ENCODE measurements at places on chromosomes 13 and 19.

GRCh38 chr13:38902551-38902950 lies 88.1 kb downstream of the STOML3 start:
- DNase-seq = no peak

- no peak for DNase-seq
These were observed 13.8 kb downstream of the PAK4 start for GRCh38 chr19:39139305-39139874.

- no peak for DNase-seq
These were observed 277.6 kb downstream of the SLITRK6 start for GRCh38 chr13:85521657-85522056.

- DNase-seq = no peak
These were observed 25.9 kb downstream of the EFNA2 start for GRCh38 chr19:1311543-1312091.

- no peak for DNase-seq
These were observed 198.3 kb downstream of the USP12 start for GRCh38 chr13:26973295-26973694.

DNA sequence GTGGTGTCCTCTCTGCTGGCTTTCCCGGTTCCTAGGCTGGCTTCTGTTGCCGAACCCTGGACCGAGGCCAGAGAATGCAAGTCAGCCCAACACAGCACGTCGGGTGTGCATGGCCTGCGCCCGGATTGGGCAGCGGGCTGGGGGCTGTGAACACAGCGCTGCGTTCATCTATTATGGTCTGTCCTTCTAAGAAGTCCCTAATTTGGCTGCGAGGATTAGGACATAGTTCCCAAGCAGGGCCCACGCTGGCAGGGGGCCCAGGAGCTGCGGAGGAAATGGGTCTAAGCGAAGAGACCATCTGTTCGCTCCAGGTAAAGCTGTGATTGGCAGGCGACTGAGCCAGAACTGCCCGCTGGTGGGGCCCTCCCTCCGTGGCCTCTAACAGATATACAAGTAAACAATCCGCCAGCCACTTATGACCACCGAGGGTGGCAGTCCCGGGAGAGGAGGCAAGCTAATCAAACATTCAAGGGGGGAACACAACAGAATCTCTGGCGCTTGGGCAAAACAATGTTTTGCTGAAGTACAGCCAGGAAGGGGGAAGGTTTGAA lies 6.0 kb downstream of the SYCE2 start:
- peak; percentile 49 for DNase-seq

GRCh38 chr13:48660361-48661076 lies 6.8 kb downstream of the CYSLTR2 start:
- DNase-seq = no peak

- DNase-seq = no peak
These were observed 21.4 kb upstream of the LILRA2 start for GRCh38 chr19:54551950-54552912.

- DNase-seq = no peak
These were observed 143.3 kb upstream of the FREM2 start for GRCh38 chr13:38543561-38543960.

DNA sequence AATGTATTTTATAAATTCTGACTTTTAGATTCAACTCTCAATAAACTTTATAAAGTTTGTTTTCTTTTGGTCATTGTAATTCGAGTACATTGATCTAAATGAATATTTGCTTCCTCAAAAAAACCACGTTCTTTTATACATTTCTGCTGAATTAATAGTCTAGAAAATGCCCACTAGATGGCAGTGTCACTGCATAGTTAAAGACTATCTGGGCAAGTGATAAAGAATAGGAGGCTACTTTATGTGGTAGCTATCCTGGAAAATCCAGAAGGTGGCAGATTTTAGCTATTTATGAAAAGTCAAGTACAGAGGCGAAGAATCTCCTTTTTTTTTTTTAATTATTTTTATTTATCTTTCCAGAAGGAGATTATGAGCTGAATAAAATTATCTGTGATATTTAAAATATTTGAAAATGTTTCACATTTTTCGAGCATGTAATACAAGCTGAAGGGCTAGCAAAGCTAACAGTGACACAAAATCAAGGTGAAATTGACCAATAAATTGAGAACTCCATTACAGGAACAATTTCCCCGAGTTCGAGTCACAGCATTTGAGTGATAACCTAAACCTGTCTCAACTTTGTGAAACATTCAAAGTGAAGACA lies 221.8 kb downstream of the OLFM4 start:
- peak; percentile 48 for DNase-seq

- no peak for DNase-seq
These were observed 1552.2 kb downstream of the PCDH9 start for GRCh38 chr13:65677906-65678305.

DNA sequence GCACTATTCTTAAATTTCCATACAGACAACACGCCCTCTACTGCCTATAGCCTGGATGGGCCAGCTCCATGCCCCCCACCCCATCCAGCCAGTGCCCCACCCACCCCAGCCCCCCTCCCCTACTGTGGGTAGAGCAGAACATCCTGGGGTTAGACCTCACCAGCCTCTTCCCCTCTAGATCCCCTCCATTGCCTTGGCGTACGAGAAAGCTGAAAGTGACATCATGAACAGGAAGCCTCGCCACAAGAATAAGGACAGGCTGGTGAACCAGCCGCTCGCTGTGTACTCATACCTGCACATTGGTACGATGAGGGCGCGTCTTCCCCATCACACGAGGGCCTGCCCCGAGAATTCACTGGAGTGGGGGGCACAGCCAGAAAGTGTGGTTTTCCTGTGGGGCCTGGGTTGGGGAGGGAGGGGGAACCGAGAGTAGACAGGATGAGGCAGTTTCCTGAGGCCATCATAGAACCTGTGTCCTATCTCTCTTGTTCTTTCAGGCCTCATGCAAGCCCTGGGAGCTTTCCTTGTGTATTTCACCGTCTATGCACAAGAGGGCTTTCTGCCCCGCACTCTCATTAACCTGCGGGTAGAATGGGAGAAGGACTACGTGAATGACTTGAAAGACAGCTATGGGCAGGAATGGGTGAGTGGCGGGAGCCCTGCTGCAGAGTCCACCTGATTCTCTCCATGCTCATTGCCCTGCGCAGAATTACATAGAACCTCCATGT lies 29.1 kb downstream of the ATP12A start:
- DNase-seq = no peak

DNA sequence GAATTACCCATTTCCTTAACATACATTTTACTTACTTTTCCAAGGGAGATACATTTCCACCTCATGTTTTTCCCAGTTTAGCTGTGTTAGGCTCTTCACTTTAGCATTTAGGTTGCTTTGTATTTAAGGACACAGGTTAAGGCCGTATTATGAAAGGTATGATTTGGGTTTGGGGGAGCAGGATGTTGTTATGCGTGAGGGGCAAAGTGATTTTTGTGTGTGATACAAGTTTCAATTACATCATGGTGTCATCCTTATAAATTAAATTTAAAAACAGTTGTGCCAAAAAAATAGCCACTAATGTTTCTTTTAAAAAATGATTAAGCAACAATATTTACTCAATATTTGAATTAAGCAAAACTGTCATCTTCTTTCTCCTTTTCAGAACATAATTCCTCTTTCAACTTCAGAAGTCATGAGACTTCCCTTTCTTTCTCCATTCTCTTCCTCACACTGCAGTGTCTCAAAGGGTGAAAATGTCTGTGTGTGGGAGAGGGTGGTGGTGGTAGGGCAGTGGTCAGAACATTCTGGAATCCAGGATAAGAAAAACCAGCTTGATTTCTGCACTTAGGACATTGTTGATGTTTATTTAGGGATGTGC lies 126.2 kb downstream of the KCNRG start:
- no peak for DNase-seq

GRCh38 chr19:42563352-42564210 lies 31.1 kb downstream of the CEACAM8 start:
- no peak for DNase-seq

DNA sequence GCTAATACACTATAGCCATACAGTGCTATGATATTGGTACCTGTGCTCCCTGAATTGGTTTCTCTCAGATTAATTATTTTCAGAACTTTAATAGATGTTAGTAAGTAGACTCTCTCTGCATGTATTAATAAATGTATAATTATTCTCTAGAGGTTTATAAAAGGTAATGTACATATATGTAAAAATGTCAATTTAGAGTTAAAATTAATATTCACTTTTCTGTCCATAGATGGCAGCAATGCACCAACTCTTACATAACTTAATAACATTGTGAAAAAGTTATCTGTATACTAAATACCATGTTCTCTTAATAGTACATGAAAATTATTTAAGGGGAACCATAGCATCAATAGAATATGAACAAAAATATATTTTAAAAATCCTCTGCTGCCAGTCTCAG lies 515.0 kb upstream of the KLHL1 start:
- no peak for DNase-seq

DNA sequence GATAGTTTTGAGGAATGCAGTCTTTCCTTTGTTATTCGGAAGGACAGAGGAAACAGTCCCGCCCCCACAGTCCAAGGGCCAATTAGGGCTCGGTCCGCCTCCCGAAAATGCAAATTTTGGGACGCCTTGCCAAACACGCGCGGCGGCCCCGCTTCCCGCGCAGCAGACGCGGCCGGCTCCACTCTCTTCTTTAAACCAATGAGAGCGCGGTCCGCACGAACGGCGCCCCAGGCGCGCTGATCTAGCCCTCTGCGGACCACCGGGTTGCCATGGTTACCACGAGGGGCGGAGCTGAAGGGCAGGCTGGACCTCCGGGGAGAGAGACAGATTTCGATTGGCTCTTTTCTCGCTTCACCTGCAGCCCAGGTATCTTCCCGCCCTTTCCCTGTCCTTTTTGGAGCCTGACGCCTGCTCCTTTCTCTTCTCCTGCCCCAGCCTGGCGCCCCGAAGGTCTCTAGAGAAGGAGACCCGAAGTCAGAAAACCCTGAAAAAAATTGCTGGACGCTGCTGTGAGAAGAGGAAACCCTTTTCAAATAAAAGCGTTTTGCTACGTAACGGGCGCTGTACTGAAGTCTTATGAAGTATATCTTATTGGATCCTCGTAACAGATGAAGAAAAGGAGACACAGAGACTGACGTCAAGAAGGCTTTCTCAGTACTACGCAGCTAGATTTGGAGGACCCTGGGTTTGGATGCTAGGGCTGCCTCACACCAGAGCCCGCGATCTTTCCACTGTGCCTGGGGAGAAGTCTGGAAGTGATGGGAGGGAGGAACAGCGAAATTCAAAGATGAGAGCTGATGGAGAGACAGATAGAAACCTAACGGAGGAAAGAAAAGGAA lies 2.0 kb downstream of the PTH2 start:
- DNase-seq = no peak

DNA sequence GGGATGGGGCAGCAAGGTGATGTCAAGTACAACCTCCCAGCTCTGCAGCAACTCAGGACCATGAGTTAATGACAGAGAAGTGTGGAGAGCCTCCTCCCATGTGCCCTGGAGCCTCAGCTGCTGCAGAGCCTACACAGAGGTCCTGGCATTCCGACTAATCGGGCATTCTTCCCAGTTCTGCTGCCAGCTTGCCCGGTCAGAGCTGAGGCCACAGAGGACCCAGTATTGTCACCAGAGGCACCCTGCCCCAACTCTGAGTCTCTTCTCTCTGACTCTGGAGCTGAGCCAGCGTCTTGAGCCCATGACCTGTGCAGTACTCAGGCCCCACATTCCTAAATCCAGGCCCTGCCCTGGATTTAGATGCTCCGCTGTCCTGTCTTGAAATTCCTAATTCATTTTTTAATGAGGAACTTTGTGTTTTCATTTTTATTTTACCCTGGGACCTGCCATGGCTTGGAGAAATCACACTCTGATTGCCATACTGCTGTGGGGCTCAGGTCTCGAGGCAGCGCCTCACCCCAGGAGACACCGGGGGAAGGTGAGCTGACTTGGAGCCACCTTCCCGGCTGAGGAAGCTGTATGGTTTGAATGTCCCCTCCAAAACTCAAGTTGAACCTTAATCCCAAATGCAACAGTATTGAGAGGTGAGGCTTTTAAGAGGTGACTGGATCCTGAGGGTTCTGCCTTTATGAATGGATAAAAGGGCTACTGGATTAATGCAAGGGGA lies 144.9 kb upstream of the ZNF507 start:
- DNase-seq = no peak

GRCh38 chr13:52931131-52931530 lies 82.7 kb upstream of the PCDH8 start:
- DNase-seq = no peak

DNA sequence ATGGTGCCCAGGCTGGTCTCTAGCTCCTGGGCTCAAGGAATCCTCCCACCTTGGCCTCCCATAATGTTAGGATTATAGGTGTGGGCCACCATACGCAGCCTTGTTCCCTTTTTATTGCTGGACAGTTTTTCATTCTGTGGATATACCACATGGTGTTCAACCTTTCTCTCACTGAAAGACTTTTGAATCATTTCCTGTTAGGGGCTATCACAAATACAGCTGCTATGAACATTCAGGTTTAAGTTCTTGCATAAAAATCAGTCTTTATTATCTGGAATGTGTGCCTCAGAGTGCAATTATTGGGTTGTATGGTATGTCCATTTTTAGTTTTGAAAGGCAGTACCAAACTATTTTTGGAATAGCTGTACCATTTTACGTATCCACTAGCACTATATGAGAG lies 647.2 kb downstream of the LIG4 start:
- no peak for DNase-seq

GRCh38 chr13:95137096-95137495 lies 164.2 kb downstream of the ABCC4 start:
- no peak for DNase-seq

- no peak for DNase-seq
These were observed 2.1 kb downstream of the ZIC5 start for GRCh38 chr13:99969453-99969918.

DNA sequence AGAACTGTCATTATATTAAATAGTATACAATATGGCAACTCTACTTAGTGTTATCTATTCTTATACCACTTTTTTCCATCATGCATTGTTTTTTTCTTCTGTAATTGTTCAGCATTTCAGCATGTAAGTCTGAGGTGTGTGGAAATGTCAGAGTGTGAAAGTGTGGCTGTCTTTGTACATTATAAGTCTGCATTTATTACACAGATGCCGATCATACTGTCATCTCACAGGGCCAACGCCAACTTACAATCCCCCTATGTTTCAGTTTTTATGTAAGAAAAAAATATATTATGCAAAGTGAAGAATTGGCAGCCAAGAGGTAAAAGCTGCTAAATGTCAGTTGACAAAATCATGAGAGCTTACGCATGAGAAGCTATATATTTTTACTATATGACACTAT lies 42.9 kb upstream of the PCDH17 start:
- DNase-seq = no peak

GRCh38 chr13:76745261-76746200 lies 140.7 kb downstream of the KCTD12 start:
- DNase-seq = no peak

GRCh38 chr19:814152-815078 lies 7.3 kb downstream of the PLPPR3 start:
- DNase-seq = no peak

- no peak for DNase-seq
These were observed 799.2 kb downstream of the GPC5 start for GRCh38 chr13:92197669-92198068.

All from hematopoietic multipotent progenitor cell treated with erythropoietin and hydrocortisone succinate and interleukin-3 and kit ligand, for 17 days (in vitro differentiated cells).